ENCODE measurements at places on chromosomes 6 and 20.

- no peak for DNase-seq
These were observed 19.8 kb downstream of the XRN2 start for GRCh38 chr20:21322921-21323331.

GRCh38 chr6:291204-291696 is 1.0 kb upstream of the DUSP22 start:
- no peak for DNase-seq

- no peak for DNase-seq
These were observed 1.4 kb upstream of the RBPJL start for GRCh38 chr20:45305262-45305661.

GRCh38 chr6:90187437-90188121 is 109.1 kb downstream of the BACH2 start:
- no peak for DNase-seq

DNA sequence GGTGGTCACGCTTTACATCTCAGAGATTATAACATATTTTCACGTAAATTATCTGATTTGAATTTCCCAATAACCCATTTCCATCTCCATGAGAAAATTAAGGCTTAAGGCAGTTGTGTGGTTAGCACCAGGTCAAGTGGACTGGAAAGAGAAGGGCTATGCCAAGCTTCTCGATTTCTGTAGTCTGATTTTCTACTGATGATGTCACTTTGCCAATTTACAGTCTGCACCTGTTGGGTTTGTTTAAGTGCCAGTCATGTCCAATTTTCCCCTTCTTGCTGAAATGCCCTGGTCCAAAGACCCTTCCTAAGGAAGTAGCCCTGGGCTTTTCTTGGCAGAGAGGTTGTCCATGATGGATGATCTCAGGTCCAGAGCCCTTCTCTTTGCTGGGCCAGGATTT is 562.3 kb upstream of the BTBD3 start:
- no peak for DNase-seq

- no peak for DNase-seq
These were observed 46.0 kb downstream of the SIRPA start for GRCh38 chr20:1941226-1941625.

DNA sequence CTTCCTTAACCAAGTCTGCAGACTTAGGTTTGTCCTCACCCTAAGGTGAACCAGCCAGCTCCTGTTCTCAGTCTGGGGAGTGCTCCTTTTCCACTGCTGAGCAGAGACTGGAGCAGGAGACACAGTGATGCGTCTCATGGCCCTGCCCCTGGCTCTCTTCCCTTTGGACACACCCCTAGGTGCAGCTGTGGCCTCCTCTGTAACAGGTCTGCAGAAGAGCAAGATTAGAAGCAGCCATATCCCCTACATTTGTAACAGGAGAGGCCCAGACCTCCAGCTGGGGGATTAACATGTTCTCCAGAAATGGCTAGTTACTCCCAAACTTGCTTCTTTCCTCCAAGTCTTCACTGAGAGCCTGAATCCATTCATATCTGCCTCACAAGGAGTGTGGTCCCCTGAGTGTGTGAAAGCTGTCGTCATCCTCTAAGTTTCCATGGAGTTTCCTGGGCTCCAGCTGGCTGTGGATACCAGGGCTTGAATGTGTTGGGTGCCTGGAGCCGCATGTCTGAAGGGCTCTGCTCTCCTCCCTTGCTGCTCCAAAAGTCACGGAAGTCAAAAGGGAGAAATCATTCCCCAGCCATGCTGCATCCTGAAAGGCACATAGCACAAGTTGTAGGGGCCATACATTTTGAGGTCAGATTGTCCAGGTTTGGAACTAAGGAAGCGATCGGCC is 57.7 kb downstream of the PPP1R14C start:
- no peak for DNase-seq
